Activated CD8-positive, alpha-beta memory T cell treated with anti-CD3 and anti-CD28 coated beads for 24 hours (primary cell): ENCODE measurements at places on chromosomes 13 and 19.

- DNase-seq: peak; percentile 77
These were observed 4.7 kb downstream of the ALOX5AP start for GRCh38 chr13:30739761-30740642.

GRCh38 chr13:93726173-93726957 lies 499.8 kb downstream of the GPC6 start:
- no peak for DNase-seq

DNA sequence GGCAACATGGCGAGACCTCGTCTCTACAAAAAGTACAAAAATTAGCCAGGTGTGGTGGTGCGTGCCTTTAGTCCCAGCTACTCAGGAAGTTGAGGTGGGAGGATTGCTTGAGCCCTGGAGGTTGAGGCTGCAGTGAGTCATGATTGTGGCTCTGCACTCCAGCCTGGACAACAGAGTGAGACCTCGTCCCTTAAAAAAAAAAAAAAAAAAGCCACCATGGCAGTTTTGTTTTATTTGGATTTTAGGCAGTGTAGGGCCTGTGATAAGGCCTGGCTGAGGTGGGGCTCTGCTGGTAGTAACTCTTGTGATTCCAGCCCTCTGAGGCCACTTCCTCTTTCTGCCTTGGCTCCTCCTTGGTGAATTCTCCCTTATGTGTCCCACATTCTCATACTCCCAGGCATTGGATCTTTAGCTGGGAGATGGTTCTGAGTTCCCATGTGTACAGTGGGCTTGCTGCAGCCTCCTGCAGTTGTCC lies 39.2 kb downstream of the GATAD2A start:
- DNase-seq: no peak

DNA sequence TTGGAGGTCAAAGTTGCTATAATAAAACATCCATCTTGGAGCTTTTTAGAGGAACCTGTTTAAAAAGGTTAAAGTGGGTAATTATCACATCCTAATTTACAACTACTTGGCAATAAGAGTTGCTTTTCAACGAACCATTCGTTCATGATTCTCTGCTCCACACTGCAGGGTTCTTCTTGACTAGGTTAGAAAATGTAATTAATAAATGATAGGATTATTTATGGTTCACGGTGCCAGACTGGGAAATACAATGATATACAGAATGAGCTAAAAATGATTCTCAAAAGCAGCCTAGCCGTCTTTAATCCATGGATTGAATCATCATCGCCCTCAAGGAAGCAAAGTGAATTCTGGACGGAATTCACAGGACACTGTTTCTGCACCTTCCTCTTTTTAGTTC lies 291.2 kb downstream of the TEX29 start:
- no peak for DNase-seq

DNA sequence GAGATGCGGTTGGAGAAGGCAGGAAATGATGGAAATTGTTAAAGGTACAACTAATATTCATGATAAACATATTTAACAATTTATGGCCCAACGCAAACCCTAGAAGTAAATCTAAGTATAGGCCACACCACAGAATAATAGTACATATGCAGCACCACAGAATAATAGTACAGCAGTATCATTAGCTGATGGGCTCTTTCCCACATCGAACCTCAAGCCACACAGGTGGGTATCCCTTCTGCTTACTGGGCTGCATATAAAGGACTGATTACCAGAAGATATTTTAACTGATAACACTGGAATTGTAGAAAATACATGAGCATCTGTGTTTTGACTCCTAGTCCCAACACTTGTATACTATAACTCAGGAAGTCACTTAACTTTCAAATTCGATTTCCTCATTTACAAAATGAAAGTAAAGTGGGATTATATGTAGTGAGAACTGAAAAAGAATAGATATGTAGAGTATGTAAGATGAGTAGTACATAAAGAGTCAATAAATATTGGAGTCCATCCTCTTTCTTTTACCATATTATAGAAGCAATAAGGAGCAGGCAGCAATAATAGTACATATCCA lies 91.5 kb downstream of the TSC22D1 start:
- no peak for DNase-seq

DNA sequence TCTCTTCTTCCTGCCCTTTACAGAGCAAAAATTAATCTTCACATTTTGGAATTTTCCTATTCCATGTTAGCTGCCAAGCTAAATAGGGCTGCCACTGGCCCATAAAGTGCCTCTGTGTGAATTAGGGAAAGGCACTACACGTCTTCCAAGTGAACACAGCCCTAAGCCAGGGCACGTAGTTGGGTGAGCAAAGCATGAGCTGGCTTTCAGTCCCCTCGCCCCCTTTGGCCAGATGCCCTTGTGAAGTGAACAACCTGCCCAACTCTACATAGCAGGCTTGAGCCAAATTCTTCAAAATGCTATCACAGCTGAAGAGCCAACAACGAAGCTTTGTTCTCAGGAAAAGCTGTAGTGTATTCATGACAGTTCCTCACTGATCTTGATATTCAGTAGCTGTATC lies 213.1 kb downstream of the OXGR1 start:
- no peak for DNase-seq

DNA sequence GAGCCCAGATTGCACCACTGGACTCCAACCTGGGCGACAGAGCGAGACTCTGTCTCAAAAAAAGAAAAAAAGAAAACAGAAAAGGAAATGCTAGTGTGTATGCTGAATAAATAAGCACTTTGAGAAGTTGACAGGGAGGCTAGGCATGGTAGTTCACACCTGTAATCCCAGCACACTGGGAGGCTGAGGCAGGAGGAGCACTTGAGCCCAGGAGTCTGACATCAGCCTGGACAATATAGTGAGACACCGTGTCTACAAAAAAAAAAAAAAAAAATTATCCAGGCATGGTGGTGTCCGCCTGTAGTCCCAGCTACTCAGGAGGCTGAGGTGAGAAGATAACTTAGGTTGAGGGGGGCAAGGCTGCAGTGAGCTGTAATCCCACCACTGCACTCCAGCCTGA lies 19.1 kb upstream of the LDLR start:
- DNase-seq: no peak

- DNase-seq: no peak
These were observed 747.4 kb downstream of the UQCRFS1 start for GRCh38 chr19:28465371-28466086.

DNA sequence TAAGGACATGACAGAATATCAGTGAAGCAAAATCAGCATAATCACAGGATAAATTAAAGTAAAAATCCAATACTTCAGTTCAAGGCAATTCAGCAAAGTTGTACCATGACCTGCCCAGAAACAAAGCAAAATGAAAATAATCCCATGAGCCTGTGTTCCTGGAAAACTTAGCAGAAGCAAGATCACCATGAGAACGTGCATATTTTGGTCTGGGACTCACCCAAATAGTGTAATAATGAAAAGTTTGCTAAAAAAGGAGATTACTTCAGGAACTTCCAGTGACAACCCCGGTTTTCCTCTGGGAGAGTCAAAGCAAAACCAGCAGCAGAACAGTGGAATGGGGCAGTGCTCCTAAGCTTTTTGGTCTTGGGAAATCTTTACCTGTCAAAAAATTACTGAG lies 14.9 kb upstream of the RPL21 start:
- DNase-seq: no peak

DNA sequence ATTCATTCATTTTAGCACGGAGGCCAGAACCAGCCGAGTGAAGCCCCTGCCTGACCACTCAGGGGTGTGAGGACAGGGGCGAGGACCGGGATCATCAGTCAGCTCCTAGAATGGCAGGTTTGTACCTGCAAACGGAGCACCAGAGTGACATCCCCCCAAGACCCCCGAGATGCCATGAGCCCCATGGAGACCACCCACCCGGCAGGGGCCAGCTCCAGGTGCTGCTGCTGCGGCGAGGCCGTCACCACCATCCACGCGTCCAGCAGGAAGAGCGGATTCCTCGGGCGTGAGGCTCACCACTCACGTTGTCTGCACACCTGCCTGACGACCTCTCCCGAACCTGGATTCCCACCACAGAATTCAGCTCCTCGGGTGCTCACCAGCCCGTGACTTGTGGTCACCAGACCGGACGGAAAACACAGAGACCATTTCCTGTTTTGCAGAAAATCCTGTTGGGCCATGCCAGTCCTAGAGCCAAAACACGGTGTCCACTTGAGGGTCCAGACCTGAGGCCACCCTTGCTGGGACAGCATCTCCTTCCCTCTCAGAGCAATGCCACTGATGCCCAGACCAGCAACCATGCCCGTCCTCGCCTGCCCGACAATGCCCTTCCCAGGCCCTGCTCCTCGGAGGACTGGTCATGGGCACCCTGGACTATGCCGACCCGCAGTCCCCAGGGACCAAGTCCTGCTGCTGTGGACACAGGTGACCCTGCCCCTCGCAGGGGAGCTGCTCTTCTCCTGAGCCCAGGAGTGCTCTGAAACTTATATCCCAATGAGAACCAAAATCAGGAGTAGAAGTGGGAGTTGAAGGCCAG lies 74.2 kb downstream of the RASA3 start:
- DNase-seq: no peak

GRCh38 chr19:40603071-40603388 lies 1.9 kb downstream of the LTBP4 start:
- no peak for DNase-seq

GRCh38 chr13:51643105-51643881 lies 59.0 kb downstream of the WDFY2 start:
- DNase-seq: no peak

GRCh38 chr19:4776436-4777211 lies 14.9 kb upstream of the FEM1A start:
- DNase-seq: no peak

- DNase-seq: no peak
These were observed 344.1 kb upstream of the TSHZ3 start for GRCh38 chr19:31693131-31693932.

- DNase-seq: no peak
These were observed 2.3 kb downstream of the ADGRE2 start for GRCh38 chr19:14775869-14776586.

GRCh38 chr13:51682686-51683085 lies 98.4 kb downstream of the WDFY2 start:
- no peak for DNase-seq

DNA sequence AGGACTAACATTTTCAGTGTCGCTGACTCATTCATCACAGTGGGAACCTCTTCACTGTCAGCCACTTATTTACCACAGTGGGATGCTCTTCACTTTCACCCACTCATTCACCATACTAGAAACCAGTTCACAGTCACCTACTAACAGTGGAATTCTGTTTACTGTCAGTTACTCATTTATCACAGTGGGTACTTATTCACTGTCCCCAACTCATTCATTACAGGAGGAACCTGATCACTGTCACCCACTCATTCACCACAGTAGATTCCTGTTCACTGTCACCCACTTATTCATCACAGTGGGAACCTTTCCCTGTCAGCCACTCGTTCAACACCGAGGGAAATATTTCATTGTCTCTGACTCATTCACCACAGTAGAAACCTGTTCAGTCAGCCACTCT lies 10.1 kb upstream of the ZNF85 start:
- DNase-seq: no peak

GRCh38 chr19:44725684-44726083 lies 22.8 kb upstream of the BCL3 start:
- DNase-seq: no peak

DNA sequence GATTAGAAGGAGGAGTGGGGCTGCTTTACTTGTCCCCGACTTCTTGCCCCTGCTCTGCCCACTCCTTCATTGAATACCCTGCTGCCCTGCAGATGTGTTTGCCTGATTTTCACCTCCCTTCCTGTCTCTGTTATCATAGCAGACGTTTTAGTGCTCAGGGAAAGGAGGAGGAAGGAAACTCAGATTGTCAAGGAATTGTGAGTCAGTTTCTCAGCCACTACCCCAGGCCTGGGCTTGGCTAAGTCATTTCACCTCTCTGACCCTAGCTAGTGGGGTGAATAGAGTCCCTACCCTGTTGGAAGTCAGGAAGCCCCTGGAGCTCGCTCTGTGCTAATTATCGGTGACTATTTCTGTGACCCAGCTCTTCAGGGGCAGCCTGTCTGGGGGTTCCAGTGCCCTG lies 3.9 kb downstream of the BCKDHA start:
- no peak for DNase-seq

- no peak for DNase-seq
These were observed 43.7 kb downstream of the ELF1 start for GRCh38 chr13:40975441-40975840.
